A549 treated with GW870086 at 1 μM for 4 hours (cell line): ENCODE measurements at places on chromosomes 5 and 9. TPM values are rescaled to one million over a fixed set of nuclear protein-coding genes. Genes with fewer than 3 reads are reported as not detected.

The LCN1 gene
- total RNA-seq: 0.18 TPM in 1 of 5 replicates, not detected in the others

The MSX2 gene
- 2.9 to 5.0 TPM (median 4.3 TPM) in 5 replicates for total RNA-seq

The UNC13B gene
- 8.6 to 11.2 TPM (median 10.1 TPM) in 5 replicates for total RNA-seq

The SPINK4 gene
- not detected in 5 replicates for total RNA-seq

The PAEP gene
- 0.41 to 0.47 TPM (median 0.45 TPM) in 4 of 5 replicates, not detected in the other for total RNA-seq

The TAF11L5 gene
- total RNA-seq: not detected in 5 replicates

The DAB2 gene
- 6.9 to 9.2 TPM (median 8.5 TPM) in 5 replicates for total RNA-seq

The HEMGN gene
- total RNA-seq: not detected in 5 replicates

The TICAM2 gene
- 0.72 to 1.4 TPM (median 1.3 TPM) in 5 replicates for total RNA-seq

The ADRA1B gene
- total RNA-seq: 13.8 to 16.9 TPM (median 15.9 TPM) in 5 replicates

The EIF4E1B gene
- total RNA-seq: not detected in 5 replicates

The PCDHA13 gene
- 0.07 to 0.17 TPM (median 0.10 TPM) in 5 replicates for total RNA-seq

The SPAAR gene
- total RNA-seq: 0.10 TPM in 1 of 5 replicates, not detected in the others

The PCDHGC4 gene
- total RNA-seq: not detected in 5 replicates

The PCDHB5 gene
- 0.94 to 1.8 TPM (median 1.5 TPM) in 5 replicates for total RNA-seq

The GABRP gene
- total RNA-seq: not detected in 5 replicates

The RORB gene
- total RNA-seq: not detected in 5 replicates

The FOXD4L5 gene
- total RNA-seq: not detected in 5 replicates

The OR1J2 gene
- not detected in 5 replicates for total RNA-seq

The SV2C gene
- 0.03 TPM in 1 of 5 replicates, not detected in the others for total RNA-seq

The ZNF618 gene
- 7.6 to 11.8 TPM (median 10.5 TPM) in 5 replicates for total RNA-seq

The NEURL1B gene
- 2.3 to 4.7 TPM (median 4.1 TPM) in 5 replicates for total RNA-seq

The GOLGA1 gene
- 10.1 to 10.9 TPM (median 10.4 TPM) in 5 replicates for total RNA-seq

The CPEB4 gene
- total RNA-seq: 10.8 to 20.5 TPM (median 19.4 TPM) in 5 replicates

The RGMB gene
- total RNA-seq: 6.3 to 7.6 TPM (median 7.5 TPM) in 5 replicates

The HNRNPA0 gene
- 43.8 to 52.5 TPM (median 50.4 TPM) in 5 replicates for total RNA-seq

The CDKN2A gene
- total RNA-seq: 0.19 TPM in 1 of 5 replicates, not detected in the others

The REEP2 gene
- 6.1 to 7.7 TPM (median 6.9 TPM) in 5 replicates for total RNA-seq

The DDX41 gene
- 84.7 to 106 TPM (median 101 TPM) in 5 replicates for total RNA-seq

The SUB1 gene
- 174 to 282 TPM (median 261 TPM) in 5 replicates for total RNA-seq

The KIAA0825 gene
- 0.41 to 0.60 TPM (median 0.50 TPM) in 5 replicates for total RNA-seq

The CCNI2 gene
- 0.12 to 0.26 TPM (median 0.21 TPM) in 3 of 5 replicates, not detected in the others for total RNA-seq

The FIBCD1 gene
- 11.5 to 18.2 TPM (median 15.7 TPM) in 5 replicates for total RNA-seq

The STING1 gene
- 1.1 to 1.6 TPM (median 1.2 TPM) in 5 replicates for total RNA-seq

The GNAQ gene
- total RNA-seq: 11.8 to 19.5 TPM (median 16.5 TPM) in 5 replicates

The SPATA31E1 gene
- not detected in 5 replicates for total RNA-seq

The FGF10 gene
- total RNA-seq: not detected in 5 replicates

The GABBR2 gene
- total RNA-seq: 0.06 to 0.45 TPM (median 0.15 TPM) in 5 replicates

The NR6A1 gene
- total RNA-seq: 1.4 to 2.2 TPM (median 1.8 TPM) in 5 replicates

The IFNA2 gene
- not detected in 5 replicates for total RNA-seq

The ESM1 gene
- not detected in 5 replicates for total RNA-seq

The NR4A3 gene
- 1.5 to 3.2 TPM (median 2.1 TPM) in 5 replicates for total RNA-seq

The COMMD10 gene
- total RNA-seq: 33.6 to 39.6 TPM (median 36.1 TPM) in 5 replicates

The PSAT1 gene
- total RNA-seq: 158 to 174 TPM (median 168 TPM) in 5 replicates

The SLC1A3 gene
- total RNA-seq: 0.07 to 0.09 TPM in 2 of 5 replicates, not detected in the others

The C5orf52 gene
- total RNA-seq: not detected in 5 replicates

The CRB2 gene
- 0.06 to 0.18 TPM (median 0.09 TPM) in 5 replicates for total RNA-seq

The SHOC1 gene
- total RNA-seq: 0.05 TPM in 1 of 5 replicates, not detected in the others

The PCDHA4 gene
- total RNA-seq: 1.6 to 2.2 TPM (median 2.0 TPM) in 5 replicates

The KCNV2 gene
- not detected in 5 replicates for total RNA-seq
